ENCODE measurements at places on chromosomes 3 and 15.
A peak's percentile ranks its signal among the peaks of the same experiment; 100 is the strongest.

DNA sequence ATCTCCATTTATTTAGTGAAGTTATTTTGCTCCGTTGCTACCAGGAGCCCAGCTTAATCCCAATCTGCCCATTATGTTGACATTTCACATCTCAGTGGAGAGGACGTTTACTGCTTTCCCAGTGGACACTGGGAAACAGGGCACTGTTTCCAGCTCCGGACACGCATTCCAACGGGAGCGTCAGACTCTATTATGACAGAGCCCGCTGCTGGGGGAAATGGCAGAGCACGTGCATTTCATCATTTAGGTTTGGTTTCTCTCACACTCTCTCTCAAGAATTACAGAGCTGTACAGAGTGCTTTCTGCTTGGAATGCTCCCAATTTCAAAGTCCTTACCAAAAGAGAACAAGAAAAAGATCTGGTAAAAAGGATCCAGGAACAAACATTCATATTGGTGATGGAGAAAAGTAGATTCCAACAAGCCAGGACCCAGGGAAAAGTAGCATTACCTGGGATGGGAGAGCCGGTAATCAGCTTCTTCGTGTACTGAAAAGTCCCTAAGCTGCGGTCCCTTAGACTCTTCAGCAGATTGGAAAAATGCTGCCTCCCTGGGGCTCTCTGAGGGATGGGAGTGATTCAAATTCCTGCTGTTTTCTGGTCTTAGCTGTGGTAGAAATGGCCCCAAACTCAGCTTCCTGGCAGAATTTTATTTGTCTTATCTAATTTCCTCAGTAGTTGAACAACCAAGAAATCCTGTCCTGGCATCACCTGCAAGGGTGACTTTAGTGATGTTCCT is 136.0 kb upstream of the THBS1 start:
- no peak for DNase-seq

DNA sequence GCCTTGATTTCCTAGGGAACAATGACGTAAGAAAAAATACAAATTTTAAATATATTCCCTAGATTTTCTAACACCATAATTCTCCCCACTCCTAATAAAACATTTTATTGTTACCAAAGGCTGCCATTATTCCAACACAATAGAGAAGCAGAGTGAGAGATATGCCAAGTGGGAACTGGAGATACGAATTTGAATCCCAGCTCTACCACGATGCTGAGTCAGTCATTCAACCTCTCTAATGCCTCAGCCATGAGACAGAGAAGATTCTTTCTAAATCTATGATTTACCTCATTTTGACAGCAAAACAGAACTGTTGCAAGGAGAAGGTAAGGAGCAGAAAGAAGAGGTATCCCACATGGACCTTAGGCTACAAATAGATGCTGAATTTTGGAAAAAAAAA is 112.5 kb downstream of the IGF2BP2 start:
- DNase-seq = no peak

DNA sequence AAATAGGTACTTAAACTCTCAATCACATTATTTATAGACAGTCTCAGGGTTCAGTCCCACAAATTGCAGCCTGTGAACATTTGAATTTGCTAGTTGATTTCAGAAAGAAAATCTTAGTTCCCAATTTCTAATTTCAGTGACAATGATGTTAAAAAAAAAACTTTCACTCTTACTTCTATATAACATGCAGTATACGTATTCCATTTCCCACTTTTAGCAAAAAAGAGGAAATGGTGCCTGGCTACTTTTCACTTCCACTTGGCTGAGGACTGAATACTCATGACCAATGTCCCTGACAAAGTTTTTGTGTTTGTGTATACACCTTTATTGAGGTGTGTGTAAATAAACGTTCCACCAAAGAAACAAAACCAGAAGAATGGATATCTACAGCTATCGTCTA is 32.1 kb upstream of the XCR1 start:
- DNase-seq = no peak

GRCh38 chr15:23483821-23484299 is 36.8 kb upstream of the GOLGA6L2 start:
- no peak for DNase-seq

GRCh38 chr15:67322481-67322880 is 67.9 kb downstream of the IQCH start:
- DNase-seq = no peak

DNA sequence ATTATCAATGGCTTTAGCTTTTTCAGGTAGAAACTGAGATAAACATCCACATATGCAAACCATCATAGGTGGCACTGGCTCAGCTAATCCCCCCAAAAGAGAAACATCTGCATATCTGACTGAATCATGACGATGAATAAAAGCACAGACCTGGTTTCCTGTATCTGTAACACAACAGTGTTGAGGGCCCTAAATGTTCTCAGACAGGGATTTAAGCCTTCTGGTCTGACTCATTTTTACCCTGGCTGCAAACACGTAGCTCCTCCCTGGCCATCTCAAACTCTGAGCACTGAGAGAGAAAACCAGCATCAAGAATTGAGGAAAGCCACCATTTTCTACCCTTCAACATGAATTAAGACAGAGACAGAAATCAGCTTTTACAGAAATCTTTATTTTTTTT is 35.2 kb downstream of the GLB1 start:
- DNase-seq = peak; percentile 25

- peak; percentile 66 for DNase-seq
Observed at GRCh38 chr3:50347187-50347813, 1.8 kb upstream of the ZMYND10 start.

- no peak for DNase-seq
Observed at GRCh38 chr3:44984335-44984734, 8.3 kb downstream of the EXOSC7 start.

Data from activated T-cell treated with anti-CD3 and anti-CD28 coated beads for 4 hours (primary cell).